Anterior cingulate cortex (tissue), 58 donors: ENCODE measurements at places on chromosomes 6 and 20.

GRCh38 chr6:11039040-11039439 is 5.1 kb downstream of the ELOVL2 start:
- no peak for DNase-seq

GRCh38 chr6:69976591-69977090 is 110.3 kb downstream of the COL19A1 start:
- DNase-seq: no peak

GRCh38 chr6:69673298-69673697 is 123.5 kb downstream of the LMBRD1 start:
- DNase-seq: no peak

GRCh38 chr6:90139272-90139817 is 157.3 kb downstream of the BACH2 start:
- no peak for DNase-seq

- no peak for DNase-seq
These were observed 20.5 kb downstream of the QKI start for GRCh38 chr6:163435023-163435422.
